Urinary bladder (tissue), 4 donors: ENCODE measurements at places on chromosomes 3 and 15. TPM values are rescaled to one million over a fixed set of nuclear protein-coding genes. Genes with fewer than 3 reads are reported as not detected.

- DNase-seq, result no peak
These were observed 15.2 kb downstream of the C3orf22 start for GRCh38 chr3:126543457-126544061.

- no peak for DNase-seq
These were observed 15.6 kb upstream of the PRTG start for GRCh38 chr15:55758580-55758986.

- DNase-seq, result no peak
These were observed 5.2 kb downstream of the LOXL1 start for GRCh38 chr15:73931441-73931840.

Gene CIDEC
- not detected for total RNA-seq

DNA sequence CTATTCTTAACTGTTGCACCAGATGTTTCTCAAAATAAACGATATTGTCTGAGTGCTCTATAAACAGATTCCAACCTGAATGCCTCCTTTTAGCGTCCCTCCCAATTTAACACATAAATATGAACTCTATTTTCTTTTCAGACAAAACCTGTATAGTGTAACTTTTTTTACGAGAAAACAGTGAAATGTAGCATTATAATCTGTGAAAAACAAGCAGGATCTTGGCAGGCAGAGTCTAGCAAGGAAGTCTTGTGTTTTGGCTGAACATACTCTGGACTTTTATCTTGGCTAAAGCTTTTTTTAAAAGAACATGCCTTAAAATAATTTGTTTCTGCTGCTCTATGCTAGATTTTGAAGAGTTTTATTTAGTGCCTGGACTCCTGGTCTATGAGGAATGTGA, 150.5 kb downstream of the ROBO2 start:
- peak; percentile 48 for DNase-seq

DNA sequence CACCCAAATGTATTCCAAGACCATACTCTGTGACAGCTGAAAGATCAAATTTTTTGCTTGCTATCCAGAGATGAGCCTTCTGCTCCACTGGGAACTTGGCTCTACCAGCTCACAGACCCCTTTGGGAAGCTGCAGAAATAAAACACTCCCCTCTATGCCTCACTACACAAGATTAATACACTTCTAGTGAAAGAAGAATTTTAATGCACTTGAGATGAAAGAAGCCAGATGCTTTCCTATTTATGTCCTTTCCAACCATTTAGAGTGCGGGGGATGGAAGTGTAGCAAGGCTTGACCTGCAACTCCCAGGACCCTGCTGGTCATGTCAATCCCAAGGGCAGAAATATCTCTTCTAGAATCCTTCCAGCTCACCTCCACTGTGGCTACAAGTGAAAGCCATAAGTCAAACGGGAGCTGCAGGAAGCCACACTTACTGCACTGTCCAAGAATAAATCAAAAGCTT, 34.7 kb downstream of the ANXA2 start:
- no peak for DNase-seq

DNA sequence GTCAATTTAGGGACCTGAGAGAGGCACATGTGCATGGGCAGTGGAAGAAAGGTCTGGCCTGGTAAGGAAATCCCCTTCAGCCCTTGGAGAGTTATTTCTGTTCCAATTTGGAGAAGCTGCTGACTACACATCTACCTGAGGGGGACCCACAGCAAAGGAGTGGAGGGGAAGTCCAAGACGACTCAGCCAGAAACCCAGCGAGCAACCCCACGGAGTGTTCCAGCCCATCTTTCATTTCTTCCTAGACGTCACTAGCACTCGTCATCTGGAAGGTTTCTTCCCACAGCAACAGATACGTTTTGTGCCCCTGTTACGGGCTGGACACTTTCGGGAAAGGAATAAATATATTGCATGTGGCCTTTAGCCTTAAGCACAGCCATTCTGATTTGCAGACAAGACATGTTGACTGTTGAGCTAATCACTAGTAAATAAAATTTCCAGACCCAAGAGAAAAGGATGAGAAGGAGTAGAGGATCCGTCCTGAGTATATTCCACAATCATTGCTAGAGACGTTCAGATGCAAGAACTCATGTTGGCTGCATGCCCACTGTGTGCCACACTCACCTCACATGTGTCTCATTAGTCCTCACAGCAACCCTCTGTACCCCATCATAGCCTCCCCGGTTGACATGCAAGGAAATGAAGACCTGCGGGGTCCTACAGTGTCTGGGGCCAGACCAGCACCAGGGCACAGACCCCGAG, 7.8 kb upstream of the FAM174B start:
- no peak for DNase-seq
